Activated naive CD8-positive, alpha-beta T cell treated with anti-CD3 and anti-CD28 coated beads, Interleukin-2, amount 50 U/mL, for 24 hours (primary cell): ENCODE measurements at places on chromosomes 6 and 20.

DNA sequence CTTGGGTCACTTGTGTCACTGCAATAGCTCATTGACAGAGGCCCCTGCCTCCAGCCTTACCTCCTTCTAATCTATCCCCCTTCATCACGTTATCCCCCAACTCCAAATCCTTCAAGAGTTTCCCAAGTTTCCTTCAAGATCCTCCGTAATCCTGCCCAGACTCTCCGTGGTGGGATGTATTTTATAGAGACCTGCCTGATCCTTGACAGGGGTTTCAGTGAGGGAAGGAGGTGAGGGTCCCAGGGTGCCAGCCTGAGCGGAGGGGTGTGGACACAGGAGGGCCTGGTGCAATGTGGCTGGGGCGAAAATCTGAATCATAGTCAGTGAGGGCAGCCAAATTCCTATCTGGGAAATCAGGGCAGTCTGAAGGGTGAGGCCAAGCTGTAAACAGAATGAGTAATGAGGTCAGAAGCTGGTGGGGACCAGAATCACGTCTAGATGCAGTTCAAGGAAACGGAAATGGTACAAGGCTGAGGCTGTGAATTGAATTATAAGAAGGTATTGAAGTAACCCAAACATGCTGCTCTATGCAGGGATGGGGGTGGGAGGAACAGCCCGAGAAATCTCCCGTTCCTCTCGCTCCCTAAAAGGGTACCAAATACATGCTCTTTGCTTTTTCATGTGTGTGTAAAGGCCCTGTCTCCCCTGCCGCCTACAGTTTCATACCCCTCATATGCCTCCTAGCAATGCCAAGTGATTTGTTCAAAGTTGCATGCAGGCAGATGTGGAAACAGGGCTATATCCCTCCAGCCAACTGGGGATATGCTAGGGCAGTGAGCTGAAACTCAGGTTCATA lies 35.4 kb upstream of the PIM1 start:
- no peaks in the 10 kb centered on the region for H3K27me3 ChIP-seq
- DNase-seq, result no peak
- H3K4me1 ChIP-seq, result peaks cover 39% of the 10 kb centered on the region

DNA sequence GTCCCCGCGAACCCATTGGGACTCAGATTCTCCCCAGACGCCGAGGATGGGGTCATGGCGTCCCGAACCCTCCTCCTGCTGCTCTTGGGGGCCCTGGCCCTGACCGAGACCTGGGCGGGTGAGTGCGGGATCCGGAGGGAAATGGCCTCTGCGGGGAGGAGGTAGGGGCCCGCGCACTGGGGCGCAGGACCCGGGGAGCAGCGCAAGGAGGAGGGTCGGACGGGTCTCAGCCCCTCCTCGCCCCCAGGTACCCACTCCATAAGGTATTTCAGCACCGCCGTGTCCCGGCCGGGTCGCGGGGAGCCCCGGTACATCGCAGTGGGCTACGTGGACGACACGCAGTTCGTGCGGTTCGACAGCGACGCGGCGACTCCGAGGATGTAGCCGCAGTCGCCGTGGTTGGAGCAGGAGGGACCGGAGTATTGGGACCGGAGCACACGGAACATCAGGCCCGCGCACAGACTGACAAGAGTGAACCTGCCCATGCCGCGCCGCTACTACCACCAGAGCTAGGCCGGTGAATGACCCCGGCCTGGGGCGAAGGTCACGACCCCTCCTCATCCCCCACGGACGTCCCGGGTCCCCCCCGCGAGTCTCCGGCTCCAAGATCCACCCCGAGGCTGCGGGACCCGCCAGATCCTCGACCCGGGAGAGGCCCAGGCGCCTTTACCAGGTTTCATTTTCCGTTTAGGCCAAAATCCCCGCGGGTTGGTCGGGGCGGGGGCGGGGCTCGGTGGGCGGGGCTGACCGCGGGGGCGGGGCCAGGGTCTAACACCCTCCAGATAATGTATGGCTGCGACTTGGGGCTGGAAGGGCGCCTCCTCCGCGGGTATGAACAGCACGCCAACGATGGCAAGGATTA lies 15.7 kb upstream of the HLA-A start:
- H3K4me3 ChIP-seq, result peak overlapping the region; percentile 92
- peaks cover 49% of the 10 kb centered on the region for H3K4me1 ChIP-seq
- peaks cover 33% of the 10 kb centered on the region for H3K36me3 ChIP-seq
- H3K27me3 ChIP-seq, result no peaks in the 10 kb centered on the region
- peak; percentile 84 for DNase-seq

- H3K36me3 ChIP-seq, result no peaks in the 10 kb centered on the region
- H3K4me3 ChIP-seq, result no peak overlapping the region
- no peak overlapping the region for H3K27ac ChIP-seq
- no peak for DNase-seq
Measured at GRCh38 chr6:170098428-170099170, 192.3 kb downstream of the DLL1 start.

- H3K4me1 ChIP-seq, result peaks cover 13% of the 10 kb centered on the region
- DNase-seq, result peak; percentile 21
- peaks cover 6% of the 10 kb centered on the region for H3K36me3 ChIP-seq
- no peaks in the 10 kb centered on the region for H3K27me3 ChIP-seq
- no peak overlapping the region for H3K4me3 ChIP-seq
Measured at GRCh38 chr20:34544109-34544796, 14.3 kb upstream of the MAP1LC3A start.

- DNase-seq, result no peak
- peaks cover 34% of the 10 kb centered on the region for H3K36me3 ChIP-seq
- H3K4me1 ChIP-seq, result peaks cover 3% of the 10 kb centered on the region
- H3K4me3 ChIP-seq, result no peak overlapping the region
- no peak overlapping the region for H3K27ac ChIP-seq
Measured at GRCh38 chr20:35387334-35387733, 24.4 kb downstream of the UQCC1 start.

- H3K36me3 ChIP-seq, result no peaks in the 10 kb centered on the region
- H3K27me3 ChIP-seq, result peaks cover 2% of the 10 kb centered on the region
- no peak overlapping the region for H3K4me3 ChIP-seq
- DNase-seq, result no peak
- H3K27ac ChIP-seq, result no peak overlapping the region
- H3K4me1 ChIP-seq, result no peaks in the 10 kb centered on the region
Measured at GRCh38 chr6:170250981-170251775, 39.7 kb downstream of the DLL1 start.

- no peaks in the 10 kb centered on the region for H3K36me3 ChIP-seq
- peaks cover 7% of the 10 kb centered on the region for H3K4me1 ChIP-seq
- no peak for DNase-seq
- no peak overlapping the region for H3K4me3 ChIP-seq
- no peak overlapping the region for H3K27ac ChIP-seq
- peaks cover 6% of the 10 kb centered on the region for H3K27me3 ChIP-seq
Measured at GRCh38 chr20:63220696-63221399, 4.9 kb upstream of the YTHDF1 start.

DNA sequence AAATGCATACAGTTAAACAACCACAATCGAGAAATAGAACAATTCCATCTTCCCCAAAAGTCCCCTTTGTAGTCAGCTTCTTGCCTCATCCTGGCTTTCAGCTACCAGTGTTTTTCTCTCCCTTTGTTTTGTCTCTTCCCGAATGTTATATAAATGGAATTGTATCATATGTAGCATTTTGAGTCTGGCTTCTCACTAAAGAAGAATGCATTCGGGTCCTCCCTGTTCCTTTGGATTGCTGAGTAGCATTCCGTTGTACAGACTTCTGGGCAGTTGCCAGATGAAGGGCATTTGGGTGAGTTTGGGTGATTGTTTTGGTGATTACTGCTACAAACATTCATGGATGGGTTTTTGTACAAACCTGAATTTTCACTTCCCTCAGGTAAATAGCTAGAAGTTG lies 27.8 kb downstream of the PRPH2 start:
- H3K27ac ChIP-seq, result peak overlapping the region; percentile 11
- DNase-seq, result no peak
- H3K4me3 ChIP-seq, result no peak overlapping the region
- H3K4me1 ChIP-seq, result peaks cover 37% of the 10 kb centered on the region
- peaks cover 28% of the 10 kb centered on the region for H3K36me3 ChIP-seq

- DNase-seq, result peak; percentile 71
- peak overlapping the region; percentile 100 for H3K27ac ChIP-seq
- H3K4me1 ChIP-seq, result peaks cover 42% of the 10 kb centered on the region
- peaks cover 29% of the 10 kb centered on the region for H3K36me3 ChIP-seq
- H3K4me3 ChIP-seq, result peak overlapping the region; percentile 97
Measured at GRCh38 chr6:26473758-26474438, 16.1 kb downstream of the BTN2A1 start.

DNA sequence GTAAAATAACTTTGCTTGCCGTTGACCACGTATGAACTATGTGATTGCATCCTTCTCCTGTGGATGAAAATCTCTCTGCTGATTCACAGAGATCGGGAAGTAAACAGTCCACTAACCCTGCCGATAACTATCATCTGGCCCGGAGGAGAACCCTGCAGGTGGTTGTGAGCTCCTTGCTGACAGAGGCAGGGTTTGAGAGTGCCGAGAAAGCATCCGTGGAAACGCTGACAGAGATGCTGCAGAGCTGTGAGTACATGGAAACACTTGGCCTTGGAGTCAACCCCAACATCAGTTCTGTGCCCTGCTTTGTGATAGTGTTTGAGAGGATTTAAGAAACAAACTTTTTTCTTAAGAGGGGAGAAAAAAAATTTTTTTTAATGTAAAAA lies 937 bp downstream of the TAF8 start:
- H3K27ac ChIP-seq, result peak overlapping the region; percentile 97
- no peaks in the 10 kb centered on the region for H3K27me3 ChIP-seq
- H3K36me3 ChIP-seq, result peaks cover 21% of the 10 kb centered on the region
- peak overlapping the region; percentile 98 for H3K4me3 ChIP-seq
- DNase-seq, result no peak

DNA sequence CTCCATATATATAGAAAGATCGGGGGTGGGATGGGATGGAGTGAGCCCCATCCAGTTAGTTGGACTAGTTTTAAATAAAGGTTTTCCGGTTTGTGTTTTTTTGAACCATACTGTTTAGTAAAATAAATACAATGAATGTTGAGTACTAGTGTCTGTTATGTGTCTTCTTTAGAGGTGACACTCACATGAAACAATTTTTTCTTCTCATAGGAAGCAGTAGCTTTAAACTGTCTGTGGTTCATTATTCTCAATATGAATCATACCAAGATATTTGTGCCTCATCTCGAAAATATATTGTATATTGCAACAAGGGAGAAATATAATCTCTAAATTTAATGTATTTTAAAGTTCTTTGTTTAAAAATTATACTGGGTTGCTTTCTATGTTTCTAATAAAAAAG lies 33.4 kb downstream of the HSF2 start:
- H3K4me3 ChIP-seq, result no peak overlapping the region
- H3K27me3 ChIP-seq, result no peaks in the 10 kb centered on the region
- no peak for DNase-seq
- peak overlapping the region; percentile 13 for H3K27ac ChIP-seq

- peaks cover 25% of the 10 kb centered on the region for H3K36me3 ChIP-seq
- DNase-seq, result no peak
- H3K27me3 ChIP-seq, result no peaks in the 10 kb centered on the region
- no peaks in the 10 kb centered on the region for H3K4me1 ChIP-seq
Measured at GRCh38 chr6:145929037-145929633, 35.0 kb downstream of the SHPRH start.

DNA sequence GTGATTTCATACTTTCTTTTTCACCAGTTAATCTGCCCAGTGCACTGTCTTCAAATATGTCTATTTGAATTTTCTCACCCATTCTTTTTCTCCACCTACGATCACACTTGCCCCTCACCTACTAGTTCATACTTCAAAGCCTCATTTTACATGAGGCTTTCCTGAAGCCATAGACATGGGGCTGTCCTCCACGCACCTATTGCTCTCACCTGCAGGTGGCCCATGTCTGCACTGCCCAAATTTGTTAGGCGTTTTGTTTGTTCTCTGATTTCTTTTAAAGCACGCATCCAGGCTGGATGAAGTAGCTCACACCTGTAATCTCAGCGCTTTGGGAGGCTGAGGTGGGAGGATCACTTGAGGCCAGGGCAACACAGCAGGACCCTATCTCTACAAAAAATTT lies 106.8 kb upstream of the RIPOR2 start:
- H3K4me1 ChIP-seq, result peaks cover 58% of the 10 kb centered on the region
- H3K36me3 ChIP-seq, result peaks cover 6% of the 10 kb centered on the region
- peak overlapping the region; percentile 94 for H3K27ac ChIP-seq
- H3K4me3 ChIP-seq, result peak overlapping the region; percentile 86
- H3K27me3 ChIP-seq, result no peaks in the 10 kb centered on the region

GRCh38 chr6:7261032-7261841 lies 51.8 kb downstream of the SSR1 start:
- H3K27ac ChIP-seq, result peak overlapping the region; percentile 26
- H3K4me3 ChIP-seq, result peak overlapping the region; percentile 76
- peak; percentile 64 for DNase-seq

GRCh38 chr20:50259705-50260478 lies 69.3 kb downstream of the CEBPB start:
- no peak overlapping the region for H3K4me3 ChIP-seq
- no peaks in the 10 kb centered on the region for H3K36me3 ChIP-seq
- peaks cover 9% of the 10 kb centered on the region for H3K4me1 ChIP-seq
- DNase-seq, result no peak
- H3K27ac ChIP-seq, result no peak overlapping the region

DNA sequence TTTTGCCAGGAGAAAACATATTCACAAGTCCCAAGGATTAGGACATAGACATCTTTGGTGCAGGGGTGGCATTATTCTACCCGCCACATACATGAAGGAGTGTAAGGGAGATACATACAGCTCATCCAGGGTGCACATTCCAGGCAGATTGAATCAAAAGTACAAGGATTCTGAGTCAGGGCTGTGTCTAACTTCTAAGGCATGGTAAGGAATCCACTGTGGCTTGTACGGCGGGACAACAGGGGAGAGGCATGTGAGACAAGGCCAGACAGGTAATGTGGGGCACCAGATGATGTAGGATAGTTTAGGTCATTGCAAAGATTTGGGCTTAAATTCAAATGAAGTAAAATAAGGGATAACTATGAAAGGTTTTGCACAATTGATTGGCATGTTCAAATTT lies 780.9 kb downstream of the C6orf118 start:
- no peak for DNase-seq
- H3K4me1 ChIP-seq, result no peaks in the 10 kb centered on the region
- H3K36me3 ChIP-seq, result no peaks in the 10 kb centered on the region
- no peak overlapping the region for H3K27ac ChIP-seq

- peaks cover 55% of the 10 kb centered on the region for H3K36me3 ChIP-seq
- no peak overlapping the region for H3K27ac ChIP-seq
- no peaks in the 10 kb centered on the region for H3K27me3 ChIP-seq
- no peak for DNase-seq
- no peak overlapping the region for H3K4me3 ChIP-seq
- peaks cover 12% of the 10 kb centered on the region for H3K4me1 ChIP-seq
Measured at GRCh38 chr6:20879526-20879925, 345.3 kb downstream of the CDKAL1 start.

DNA sequence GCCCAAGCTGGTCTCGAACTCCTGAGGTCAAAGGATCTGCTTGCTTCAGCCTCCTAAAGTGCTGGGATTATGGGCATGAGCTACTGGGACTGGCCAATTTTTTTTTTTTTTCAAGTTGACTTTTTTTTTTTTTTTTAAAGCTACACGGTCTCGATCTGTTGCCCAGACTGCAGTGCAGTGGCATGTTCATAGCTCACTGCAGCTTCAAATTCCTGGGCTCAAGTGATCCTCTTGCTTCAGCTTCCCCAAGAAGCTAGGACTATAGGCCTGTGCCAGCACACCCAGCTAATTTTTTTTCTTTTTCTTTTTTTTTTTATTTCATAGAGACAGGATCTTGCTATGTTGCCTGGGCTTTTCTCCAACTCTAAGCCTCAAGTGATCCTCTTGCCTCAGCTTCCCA lies 59.5 kb downstream of the NCOA3 start:
- no peak for DNase-seq
- no peak overlapping the region for H3K4me3 ChIP-seq
- peaks cover 78% of the 10 kb centered on the region for H3K4me1 ChIP-seq
- no peaks in the 10 kb centered on the region for H3K27me3 ChIP-seq
- H3K27ac ChIP-seq, result no peak overlapping the region

GRCh38 chr6:15682965-15683822 lies 20.4 kb upstream of the DTNBP1 start:
- DNase-seq, result no peak
- no peak overlapping the region for H3K27ac ChIP-seq
- H3K4me3 ChIP-seq, result no peak overlapping the region
- H3K36me3 ChIP-seq, result no peaks in the 10 kb centered on the region
